ENCODE measurements at places on chromosomes 7 and 10. TPM values are rescaled to one million over a fixed set of nuclear protein-coding genes. Genes with fewer than 3 reads are reported as not detected.

GRCh38 chr7:99005776-99006175 lies 127.4 kb downstream of the TRRAP start:
- no peak for DNase-seq

Gene VSTM2A
- total RNA-seq: not detected

Gene NRG3
- 10.2 TPM for total RNA-seq

DNA sequence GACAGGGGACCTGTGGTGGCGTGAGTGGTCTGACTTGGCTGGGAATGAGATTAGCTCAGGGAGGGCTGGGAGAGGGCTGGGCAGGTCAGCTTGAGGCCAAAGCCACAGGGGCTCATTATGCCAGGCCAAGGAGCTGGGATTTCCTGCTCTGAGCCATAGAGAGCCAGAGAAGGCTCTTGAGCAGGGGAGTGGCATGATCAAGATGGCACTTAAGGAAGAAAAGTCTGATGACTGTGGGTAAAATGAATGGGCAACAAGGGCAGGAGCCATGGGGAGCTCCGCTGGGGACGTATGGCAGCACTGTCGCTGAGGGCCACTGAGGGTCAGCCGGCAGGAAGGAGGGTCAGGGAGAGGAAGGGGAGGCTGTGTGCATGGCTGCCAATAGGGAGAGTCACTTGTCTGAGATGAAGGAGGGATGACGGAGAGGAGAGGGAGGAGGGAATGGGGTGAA lies 5.8 kb downstream of the ANTXRL start:
- no peak for DNase-seq

DNA sequence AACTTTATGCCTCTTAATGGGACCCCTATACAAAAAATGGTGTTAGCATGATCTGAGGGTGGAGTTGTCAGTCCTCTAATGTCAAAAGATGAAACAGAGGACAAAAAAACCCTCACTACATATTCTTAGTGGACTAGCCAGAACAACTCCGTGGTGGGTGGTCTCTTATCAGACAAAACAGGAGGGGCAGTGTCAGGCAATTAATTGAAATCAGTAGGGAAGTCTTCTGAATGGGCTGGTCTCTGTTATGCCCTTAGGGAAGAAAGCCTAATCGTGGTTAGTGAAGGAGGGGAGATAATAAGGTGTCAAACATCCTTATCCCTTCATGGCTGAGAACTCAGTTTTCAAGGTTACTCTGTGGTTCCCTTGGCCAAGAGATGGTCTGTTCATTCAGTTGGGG lies 909.4 kb downstream of the GRID1 start:
- no peak for DNase-seq

GRCh38 chr7:51286401-51286800 lies 30.2 kb downstream of the COBL start:
- no peak for DNase-seq

DNA sequence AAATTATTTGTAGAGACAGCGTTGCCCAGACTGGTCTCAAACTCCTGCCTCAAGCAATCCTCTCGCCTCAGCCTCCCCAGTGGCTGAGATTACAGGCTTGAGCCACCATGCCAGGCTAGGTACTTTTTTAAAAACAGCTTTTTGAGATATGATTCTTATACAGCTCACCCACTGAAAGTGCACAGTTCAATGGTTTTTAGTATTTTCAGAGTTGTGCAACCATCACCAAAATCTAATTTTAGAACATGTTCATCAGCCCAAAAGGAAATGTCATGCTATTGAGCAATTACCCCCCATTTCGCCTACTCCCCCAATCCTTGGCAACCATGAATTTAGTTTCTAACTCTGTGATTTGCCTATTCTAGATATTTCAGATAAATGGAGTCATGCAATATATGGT lies 73.7 kb downstream of the EVX1 start:
- no peak for DNase-seq

Gene IKZF1
- 1.3 TPM for total RNA-seq

GRCh38 chr7:130379019-130379418 lies 1.3 kb upstream of the CPA1 start:
- no peak for DNase-seq

DNA sequence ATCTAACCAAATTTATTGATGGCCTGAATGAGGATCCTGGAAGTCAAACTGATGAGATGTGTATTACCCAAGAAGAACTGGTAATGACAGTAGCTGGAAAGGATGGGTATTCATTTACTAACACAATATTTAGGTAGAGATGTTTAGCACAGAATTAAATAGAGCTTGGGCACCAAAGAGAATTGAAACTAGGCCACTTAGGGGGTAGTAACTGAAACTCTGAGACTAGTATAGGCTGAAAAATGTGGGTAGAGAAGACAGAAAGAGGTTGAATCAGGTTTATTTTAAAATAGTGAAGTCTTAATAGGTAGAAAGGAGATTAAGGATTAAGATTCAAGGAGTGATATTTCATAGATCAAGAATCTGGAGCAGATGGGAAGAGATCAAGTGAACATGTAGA lies 155.8 kb downstream of the MLLT10 start:
- DNase-seq: no peak
